ENCODE measurements at places on chromosomes 1 and 21.

GRCh38 chr1:68280286-68280685 is 48.0 kb upstream of the WLS start:
- DNase-seq: no peak

DNA sequence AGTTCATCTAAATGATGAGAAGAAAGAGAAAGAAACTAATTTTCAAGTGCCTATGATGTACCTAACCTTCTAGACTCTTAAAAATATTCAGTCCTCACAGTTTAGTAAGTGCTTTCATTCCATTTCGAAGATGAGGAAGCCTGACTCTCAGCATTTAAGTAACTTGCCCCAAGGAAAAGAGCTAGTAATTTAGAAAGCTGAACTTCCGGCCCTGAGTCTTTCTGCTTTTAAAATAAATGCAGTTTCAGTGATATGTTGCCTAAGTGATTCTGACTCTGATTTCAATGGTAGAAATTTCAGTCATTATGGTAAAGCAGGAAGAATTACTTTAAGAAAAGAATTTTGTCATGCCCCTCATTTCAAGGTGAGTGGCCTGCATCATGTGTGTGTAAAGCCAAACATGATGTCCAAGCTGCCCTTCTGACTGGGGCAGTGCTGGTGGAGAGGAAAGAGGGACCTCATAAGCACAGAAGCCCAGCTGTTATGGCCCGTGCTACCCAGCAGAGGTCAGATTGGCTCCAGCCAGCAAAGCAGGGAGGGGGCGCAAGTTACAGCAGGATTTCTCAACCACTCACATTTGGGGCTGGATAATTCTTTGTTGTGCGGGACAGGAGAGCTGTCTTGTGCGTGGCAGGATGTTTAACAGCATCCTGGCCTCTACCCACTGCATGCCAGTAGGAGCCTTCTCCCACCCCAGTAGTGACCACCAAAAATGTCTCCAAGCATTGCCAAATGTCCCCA is 10.7 kb downstream of the ATP1A4 start:
- no peak for DNase-seq

DNA sequence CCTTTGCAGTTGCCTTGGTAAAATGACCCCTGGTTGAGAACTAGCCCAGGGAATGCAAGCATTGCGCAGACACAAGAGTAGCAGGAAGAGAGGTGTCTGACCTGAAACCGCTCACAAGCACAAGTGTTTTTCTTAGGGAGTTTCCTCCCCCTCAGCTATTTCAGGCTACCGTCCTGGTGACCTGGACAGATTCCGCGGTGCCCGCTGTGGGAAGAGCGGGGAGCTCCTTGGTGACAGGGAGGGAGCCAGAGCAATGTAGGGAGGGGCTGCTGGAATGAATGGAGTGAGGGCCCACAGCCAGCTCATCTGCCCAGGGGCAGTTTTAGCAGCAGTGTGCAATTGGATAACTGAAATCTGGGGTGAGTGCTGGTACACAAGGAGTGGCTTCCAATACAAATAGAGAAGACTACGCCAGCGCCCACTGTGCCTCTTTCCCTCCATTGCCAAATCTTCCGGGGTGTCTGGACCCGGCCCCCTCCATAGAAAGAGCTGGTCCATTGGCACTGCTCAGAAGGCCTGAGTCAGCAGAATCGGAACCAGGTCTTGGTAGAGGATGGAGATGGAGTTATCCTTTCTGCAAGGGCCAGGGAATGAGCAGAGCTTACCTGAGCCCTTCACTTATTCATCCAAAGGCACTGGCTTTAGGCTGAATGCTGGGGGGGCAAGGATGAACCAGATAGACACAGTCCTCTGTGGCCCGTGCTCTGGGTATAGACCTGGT is 82.8 kb downstream of the TRABD2B start:
- no peak for DNase-seq

GRCh38 chr1:21239221-21239620 is 51.0 kb downstream of the ECE1 start:
- DNase-seq: no peak

GRCh38 chr1:41541592-41541952 is 57.1 kb upstream of the EDN2 start:
- DNase-seq: no peak

- DNase-seq: peak; percentile 6
Measured at GRCh38 chr1:171740987-171741871, 636 bp downstream of the VAMP4 start.

GRCh38 chr1:3312898-3313575 is 141.4 kb upstream of the ARHGEF16 start:
- DNase-seq: peak; percentile 5

DNA sequence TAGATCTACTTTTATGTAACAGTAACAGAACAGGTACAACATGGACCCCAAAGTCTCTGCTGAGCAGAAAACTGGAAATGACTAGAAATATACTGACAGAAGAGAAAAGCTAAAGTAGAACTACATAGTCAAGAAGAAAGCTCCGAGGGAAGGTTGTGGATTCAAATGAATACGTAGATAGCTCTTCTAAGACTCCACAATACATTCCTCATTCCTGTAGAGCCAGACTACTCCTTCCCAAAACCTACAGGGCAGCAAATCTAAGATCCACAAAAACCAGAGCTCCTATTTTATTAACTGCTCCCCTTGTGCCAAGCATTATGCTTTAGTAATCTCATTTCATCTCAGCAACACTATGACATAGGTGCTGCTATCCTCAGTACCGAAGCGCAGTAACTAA is 35.2 kb downstream of the ARID4B start:
- DNase-seq: no peak

GRCh38 chr1:67005068-67005467 is 48.9 kb downstream of the SLC35D1 start:
- no peak for DNase-seq

DNA sequence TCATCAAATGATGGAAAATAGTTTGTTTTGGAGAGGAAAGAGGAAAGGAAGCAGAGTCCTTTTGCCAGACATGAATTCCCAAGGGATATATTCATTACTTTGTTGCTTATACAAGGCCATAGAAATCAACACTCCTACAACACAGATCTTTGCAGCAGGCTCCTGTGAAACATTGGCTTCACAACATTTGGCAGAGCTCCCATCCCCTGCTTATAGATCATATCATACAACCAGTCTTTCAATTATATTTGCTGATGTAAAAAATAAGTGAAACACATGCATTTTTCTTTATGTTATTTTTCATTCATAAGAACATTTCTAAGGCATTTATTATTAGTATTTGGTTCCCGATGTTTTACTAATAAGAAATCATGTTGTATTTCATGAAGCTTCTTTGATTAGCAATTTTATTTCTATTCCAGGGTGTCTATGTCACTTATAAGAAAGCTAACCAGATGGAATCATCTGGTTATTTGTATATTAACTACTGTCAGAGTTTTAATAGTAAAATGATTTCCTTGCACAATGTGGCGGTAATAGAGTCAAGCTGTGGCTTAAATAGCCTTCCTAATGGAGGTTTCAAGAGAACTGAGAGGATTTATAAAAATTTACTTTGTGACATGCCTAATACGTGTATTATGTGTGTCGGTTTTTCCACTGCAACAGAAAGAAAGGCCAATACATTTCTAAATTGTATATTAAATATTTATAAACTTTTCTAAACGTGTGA is 470.3 kb upstream of the NCAM2 start:
- DNase-seq: no peak

GRCh38 chr1:111967067-111967690 is 22.3 kb downstream of the KCND3 start:
- DNase-seq: no peak

- DNase-seq: no peak
Measured at GRCh38 chr21:42120101-42120902, 49.2 kb downstream of the UMODL1 start.

- DNase-seq: no peak
Measured at GRCh38 chr21:21007606-21008005, 9.4 kb downstream of the NCAM2 start.

- no peak for DNase-seq
Measured at GRCh38 chr1:234019387-234019786, 114.9 kb downstream of the SLC35F3 start.

- no peak for DNase-seq
Measured at GRCh38 chr1:90708236-90708786, 8.8 kb downstream of the BARHL2 start.

DNA sequence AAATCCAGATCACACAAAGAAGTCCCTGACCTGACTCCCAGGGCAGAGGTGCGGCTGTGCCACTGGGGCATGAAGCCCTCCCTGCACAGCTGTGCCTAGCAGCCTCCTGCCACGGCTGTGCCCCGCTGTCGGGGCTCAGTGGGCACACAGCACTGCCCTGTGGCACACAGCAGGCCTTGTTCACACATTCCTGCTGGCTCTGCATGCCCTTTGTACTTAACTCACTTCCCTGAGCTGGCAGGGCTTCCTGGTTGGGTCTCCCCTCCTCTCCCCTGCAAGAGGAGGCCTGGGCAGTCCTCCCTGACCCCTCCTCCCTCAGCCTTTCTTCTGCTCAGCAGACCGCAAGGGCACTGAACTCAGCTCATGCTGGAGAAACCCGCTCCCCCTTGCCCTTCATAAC is 14.8 kb downstream of the LHX4 start:
- DNase-seq: no peak

GRCh38 chr1:91651243-91651642 is 150.6 kb downstream of the CDC7 start:
- no peak for DNase-seq

GRCh38 chr21:34082769-34083168 is 9.4 kb downstream of the MRPS6 start:
- no peak for DNase-seq

DNA sequence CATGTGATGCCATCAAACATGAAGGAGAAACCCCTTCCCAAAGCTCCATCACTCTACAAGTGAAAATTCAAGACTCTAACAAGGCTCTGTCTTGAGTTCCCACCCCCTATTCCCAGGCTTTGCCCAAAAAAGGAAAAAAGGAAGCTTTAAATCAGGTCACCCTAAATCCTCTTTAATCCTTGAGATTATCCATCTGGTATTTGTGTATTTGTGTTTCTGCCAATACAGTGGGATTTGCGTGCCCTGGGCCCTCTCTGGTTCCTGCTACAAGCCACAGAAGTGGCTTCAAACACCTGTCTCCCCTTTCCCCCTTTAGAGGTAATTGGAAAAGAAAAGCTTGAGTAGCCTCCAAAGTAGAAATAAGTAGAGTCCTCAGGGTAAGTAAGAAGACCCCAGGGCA is 120.4 kb downstream of the EDEM3 start:
- DNase-seq: no peak

GRCh38 chr1:156809711-156810366 is 6.8 kb downstream of the SH2D2A start:
- no peak for DNase-seq

- no peak for DNase-seq
Measured at GRCh38 chr1:2182376-2182775, 12.2 kb downstream of the FAAP20 start.

DNA sequence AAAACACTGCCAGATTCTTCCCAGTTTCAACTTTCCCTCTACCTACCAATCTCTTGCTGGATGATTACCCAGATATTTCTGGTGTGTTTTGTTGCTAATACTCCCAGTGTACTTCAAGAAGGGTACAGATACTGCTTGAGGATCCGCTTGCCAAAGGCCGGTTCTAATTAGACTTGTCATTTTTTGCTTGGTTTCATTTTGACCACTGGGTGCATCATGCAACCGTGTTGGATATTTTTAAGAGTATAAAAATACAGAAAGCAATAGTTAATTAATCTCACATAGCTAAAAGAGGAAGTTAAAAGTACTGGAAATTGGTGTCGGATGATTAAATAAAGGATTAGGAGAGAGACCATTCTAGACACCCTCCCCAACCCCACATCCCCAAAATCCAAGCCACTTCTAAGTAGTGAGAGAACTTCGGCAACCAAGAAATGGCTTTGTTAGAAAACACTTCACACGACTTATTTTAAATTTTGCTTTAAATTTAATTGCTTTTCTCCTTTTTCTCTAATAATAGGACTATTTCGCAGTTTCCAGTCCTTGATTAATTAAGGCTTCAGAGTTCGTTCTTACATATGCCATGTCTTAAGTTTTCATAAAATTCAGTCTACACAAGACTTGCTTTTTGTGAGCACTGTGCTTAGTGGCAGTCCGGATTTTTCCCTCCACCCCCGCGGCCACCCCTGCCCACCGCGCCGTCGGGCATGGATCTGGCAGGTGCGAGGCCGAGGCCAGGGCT is 2.5 kb upstream of the CDKN2C start:
- no peak for DNase-seq

DNA sequence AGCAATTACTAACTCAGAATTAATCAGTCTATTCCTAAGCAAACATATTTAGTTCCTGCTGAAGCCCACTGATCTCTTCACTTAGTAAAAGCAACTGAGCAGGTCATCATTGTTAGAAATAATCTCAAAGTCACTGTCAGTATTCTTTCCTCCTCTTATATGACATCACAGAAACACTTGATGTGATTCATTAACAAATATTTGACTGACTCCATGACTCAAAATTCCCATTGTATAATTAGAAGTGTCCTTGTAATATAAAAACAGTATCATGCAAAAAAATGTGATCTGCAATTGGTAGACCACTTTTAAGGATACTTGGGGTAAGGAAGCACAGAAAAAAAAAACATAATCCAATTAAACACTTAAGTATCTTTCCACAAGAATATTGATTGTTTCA is 194.4 kb downstream of the DPYD start:
- no peak for DNase-seq

DNA sequence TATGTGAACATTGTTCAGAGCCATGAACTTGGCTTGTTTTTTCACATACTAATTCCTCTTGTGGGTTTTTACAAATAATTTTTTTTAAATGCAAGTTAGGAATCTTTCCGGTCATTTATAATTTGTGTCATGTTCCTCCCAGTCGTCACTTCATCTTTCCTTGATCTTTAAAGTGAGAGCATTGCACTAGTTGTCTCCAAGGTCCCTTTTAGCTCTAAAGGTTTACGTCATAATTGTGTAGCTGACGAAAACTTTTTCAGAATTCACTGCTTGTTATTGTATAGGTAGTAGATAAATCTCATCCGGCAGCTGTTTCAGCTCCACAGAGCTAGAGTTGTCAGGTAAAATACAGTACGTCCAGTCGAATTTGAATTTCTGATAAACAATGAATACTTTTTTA is 33.6 kb downstream of the SOAT1 start:
- DNase-seq: no peak

DNA sequence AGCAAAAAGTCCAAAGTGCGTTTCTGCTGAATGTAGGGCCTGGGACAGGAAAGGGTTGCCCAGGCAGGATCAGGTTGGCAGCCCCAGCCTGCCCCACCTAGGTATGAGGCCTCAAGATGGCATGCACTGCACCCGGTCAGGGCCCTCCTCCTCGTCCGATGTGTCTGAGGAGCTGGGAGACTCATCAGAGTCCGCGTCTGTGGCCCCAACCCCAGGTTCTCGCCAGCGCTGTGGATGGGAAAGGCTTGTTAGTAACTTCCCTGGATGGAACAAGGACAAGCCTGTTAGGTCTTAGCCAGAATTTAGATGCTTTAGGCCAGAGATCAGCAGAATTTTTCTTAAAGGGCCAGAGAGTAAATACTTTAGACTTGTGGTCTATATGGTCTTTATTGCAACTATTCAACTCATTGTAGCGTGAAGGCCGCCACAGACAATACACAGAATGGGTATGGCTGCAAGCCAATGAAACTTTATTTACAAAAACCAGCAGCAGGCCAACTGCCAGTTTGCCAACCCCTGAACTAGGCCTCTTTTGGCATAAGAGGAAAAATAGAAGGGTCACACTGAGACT is 12.4 kb downstream of the PEA15 start:
- no peak for DNase-seq
